ENCODE measurements at places on chromosomes 3 and 15.

DNA sequence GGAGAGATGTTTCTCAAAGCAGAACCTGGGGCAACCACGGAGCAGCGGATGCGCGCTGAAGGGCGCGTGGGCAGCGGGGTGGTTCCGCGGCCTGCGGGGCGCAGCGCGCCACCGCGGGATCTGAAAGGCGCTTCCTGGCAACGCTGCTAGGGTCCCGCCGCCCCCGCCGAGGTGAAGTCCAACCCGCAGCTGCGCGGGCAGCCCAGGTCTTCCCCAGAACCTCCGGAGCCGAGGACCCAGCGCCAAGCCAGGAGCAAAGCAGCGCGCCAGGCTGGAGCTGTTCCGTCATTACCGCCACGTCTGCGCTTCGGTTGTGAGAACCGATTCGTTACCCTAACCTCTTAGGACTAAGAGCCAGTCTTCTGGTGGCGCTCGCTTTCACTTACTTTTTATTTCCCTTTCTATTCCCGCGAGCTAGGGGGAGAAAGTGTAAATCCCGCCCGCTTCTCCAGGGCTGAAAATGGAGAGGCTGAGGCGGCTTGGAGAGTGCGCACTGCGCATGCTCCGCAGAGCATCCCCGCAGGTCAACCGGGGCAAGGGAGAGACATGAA is 3.2 kb upstream of the GABRG3 start:
- DNase-seq: no peak

DNA sequence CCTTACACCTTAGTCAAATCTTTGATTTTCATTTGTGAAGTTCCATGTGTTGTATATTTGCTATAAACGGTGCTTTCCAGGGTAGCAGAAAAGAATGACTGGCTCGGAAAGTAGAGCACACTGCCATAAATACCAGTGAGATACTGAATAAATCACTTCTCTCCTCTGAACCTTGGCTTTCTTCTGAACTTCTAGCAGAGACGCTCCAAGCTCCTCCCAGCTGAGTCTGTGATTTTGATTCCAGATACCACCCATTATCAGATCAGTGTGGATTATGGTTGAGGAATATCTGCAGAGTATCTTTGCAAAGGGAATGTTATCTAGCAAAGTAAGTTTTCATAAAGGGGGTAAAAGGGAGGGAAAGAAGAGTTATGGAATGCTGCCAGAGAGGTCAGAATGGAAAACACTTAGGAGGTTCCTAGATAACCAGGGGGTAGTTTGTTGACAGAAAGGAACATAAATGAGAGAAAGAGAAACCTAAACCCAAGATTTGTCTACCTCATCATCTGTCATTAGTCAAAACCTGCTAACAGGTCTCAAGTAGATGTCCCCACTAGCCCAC is 98.5 kb upstream of the PSMD6 start:
- no peak for DNase-seq

DNA sequence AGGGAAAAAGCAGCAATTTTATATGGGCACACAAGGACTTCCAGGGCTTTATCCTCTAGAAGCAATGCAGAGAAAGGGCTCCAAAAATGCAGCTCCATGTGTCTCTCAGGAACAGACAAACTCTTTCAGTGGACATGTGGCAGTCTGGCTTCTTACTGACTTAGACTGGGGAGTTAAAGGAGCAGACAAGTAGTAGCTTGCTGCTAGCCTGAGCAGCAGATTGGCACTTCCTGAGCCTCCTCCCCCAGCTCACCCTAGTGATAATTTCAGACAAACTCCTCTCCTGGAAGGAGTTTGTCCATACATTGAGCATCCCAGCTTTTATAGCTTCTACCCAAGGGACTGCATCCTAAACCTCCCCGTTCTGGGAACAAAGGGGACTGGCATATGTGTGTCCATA is 101.7 kb upstream of the MANF start:
- DNase-seq: no peak

GRCh38 chr3:128577711-128578110 is 72.9 kb downstream of the RPN1 start:
- no peak for DNase-seq

GRCh38 chr3:151933234-151933853 is 59.9 kb downstream of the SUCNR1 start:
- DNase-seq: no peak

GRCh38 chr3:152319831-152320617 is 51.3 kb downstream of the MBNL1 start:
- DNase-seq: no peak

DNA sequence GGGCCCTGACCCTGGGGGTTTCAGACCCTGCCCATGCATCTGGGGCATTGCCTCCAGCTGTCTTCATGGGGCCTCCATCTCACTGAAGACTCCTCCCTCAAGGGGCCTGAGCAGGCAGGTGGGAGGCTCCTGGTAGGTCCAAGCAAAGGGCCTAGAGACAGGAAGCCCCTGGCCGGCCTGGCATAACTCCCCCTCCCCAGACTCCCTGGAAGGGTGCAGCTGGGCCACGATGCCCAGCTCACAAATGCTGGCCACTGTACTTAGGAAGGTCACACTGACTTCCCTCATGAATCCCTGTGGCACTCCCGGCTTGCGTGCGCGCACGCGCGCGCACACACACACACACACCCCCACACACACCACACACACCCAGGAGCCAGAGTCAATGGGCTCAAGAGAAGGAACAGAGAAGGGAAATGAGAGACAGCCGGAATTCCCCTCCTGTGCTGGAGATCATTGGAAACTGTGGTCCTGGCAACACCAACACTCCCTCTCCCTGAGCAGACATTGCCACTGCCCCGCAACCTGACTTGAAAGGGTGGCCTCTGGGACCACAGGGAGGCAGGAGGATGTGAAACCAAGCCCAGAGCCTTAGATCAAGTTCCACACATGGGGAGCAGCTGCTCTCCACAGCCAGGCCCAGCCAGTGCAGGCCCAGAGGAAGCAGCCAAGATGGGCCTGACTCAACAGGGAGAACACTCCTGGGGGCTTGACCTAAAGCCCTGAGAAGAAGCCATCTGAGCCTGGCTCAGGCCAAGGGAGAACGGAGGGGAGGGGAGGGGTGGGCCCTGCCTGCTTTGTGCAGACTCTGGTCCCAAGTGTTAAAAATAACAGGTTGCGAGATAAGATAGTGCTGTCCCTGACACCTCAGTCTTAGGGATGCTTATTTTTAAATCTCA is 69.7 kb downstream of the SCN5A start:
- DNase-seq: no peak

DNA sequence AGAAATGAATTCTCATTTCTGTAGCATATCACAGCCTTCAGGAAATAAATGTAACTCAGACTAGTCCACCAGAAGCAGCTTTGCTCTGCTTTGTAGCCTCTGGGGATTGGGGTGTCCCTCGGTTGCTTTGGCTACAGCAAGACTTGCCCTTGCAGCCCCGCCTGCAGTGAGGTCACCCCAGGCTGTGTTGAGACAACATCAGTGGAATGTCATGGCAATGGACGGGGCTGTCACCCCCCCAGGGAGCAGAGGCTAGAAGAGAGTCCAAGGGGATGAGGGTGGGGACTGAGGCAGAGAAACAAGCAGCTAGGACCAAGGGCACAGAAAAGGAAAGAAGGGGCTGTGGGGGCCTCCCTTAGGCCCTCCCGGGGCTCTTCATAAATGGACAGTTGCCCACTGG is 854 bp downstream of the CLEC3B start:
- DNase-seq: no peak

DNA sequence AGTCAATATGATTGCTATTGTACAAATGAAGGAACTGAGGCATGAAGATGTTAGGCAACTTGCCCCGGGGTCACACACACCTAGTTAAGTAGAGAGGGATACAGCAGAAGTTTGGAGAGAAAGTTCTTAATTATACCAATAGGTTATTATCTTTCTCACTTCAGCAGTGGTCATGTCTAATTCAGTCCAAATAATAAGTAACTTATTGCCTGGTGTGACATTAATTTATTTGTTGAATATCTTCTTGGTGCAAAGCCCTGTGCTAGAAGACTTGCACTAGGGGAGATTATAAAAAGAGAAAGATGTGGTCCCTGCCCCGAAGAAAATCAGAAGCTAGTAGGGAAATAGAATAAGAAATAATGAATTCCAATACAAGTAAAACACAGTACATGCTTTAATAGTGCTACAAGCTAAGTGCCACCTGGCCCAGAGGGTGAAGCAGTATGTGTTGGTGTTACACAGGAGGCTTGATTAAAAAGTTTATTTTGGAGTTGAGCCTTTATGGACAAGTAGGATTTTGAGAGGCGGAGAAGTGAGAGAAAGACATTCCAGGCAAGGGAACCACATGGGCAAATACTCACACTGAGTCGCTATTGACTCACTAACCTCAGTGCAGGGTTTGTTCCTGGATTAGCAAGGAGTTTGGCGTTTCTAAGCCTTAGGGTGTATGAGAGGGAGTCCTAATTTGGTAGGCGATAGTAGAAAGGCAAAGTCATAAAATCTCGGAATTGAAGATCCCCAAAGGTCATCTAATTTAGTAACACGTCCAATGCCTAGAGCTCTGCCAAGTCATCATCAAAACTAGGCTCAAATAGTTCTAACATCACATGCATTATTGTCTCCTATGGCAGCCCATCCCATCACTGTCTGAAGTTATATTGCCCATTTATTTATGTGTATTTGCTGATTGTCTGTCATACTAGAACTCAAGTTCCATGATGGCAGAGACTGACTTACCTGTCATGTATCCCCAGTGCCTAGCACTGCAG is 19.2 kb upstream of the GSK3B start:
- DNase-seq: no peak

- no peak for DNase-seq
These were observed 252.7 kb upstream of the AZI2 start for GRCh38 chr3:28601291-28601690.

DNA sequence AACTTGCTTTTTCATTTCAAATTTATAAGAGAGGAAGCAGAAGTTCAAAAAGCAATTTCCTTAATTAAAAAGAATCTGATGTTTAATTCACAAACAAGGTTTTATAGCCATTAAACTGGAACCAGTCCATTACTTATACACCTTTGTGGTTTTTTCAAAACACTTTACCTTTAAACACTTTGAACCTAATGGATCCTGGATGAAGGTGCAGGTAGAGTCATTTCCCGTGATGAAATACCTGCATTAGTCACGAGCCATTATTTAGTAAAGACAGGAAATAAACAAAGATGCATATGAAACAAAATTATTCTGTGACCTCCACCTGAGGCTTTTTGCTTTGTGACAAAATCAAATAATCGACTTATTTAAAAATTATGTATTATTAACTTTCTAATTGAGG is 341.7 kb upstream of the UBE2E2 start:
- no peak for DNase-seq

DNA sequence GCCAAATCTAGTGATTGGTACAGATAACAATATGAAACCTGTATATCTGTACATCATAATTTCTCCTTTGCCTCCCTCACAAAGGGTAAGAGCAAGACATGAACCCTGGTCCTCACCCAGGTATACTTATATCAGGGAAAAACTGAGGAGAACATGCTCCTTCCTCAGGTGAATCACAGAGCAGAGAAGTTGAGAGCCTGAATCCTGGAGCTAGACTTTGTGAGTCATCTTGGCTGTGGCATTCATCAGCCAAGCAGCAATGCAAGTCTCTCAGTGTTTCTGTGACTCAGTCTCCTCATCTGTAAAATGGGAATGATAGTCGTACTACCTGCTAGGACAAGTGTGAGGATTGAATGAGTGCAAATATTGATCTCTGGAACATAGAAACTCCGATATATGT is 165.7 kb upstream of the ADAMTS9 start:
- DNase-seq: no peak

DNA sequence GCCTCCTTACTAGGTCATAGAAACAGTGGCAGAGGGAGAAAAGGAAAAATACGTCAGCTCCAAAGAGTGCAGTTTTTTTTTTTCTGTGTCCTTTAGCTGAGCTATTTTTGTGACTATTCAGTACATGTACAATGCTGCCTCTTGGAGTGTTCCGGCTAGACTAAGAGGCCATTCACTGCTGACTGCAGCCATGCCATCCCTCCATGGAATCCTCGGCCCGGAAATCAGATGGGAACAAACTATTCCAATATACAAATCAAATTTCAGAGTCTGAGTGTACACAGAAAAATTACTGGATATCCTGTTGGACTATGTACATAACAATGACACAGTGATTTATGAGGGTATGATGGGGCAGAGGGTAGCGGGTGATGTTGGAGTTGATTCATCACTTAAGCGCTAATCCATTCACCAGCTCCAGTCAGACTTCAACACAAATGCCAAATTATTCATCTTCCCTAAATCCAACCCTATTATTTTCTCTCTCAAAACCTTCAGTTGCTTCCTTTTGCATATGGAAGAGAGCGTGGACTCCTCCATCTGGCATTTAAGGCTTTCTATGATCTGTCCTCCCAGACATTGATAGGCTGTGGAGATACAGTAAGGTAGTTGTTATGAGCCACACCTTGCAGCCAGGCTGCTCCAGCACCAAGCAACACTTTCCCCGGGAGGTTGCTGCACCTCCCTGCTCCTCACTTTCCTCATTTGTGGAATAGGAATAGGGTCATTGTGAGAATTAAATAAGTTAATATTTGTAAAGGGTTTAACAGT is 109.1 kb downstream of the LPP start:
- no peak for DNase-seq

Data from T-helper 2 cell (primary cell).